Activated CD8-positive, alpha-beta memory T cell treated with anti-CD3 and anti-CD28 coated beads, Interleukin-2, amount 50 U/mL, for 48 hours (primary cell): ENCODE measurements at places on chromosomes 7 and 10.

- no peak for DNase-seq
These were observed 20.0 kb upstream of the SMO start for GRCh38 chr7:129168231-129169021.

GRCh38 chr7:71793251-71793650 is 618.9 kb downstream of the CALN1 start:
- no peak for DNase-seq

GRCh38 chr7:90587766-90588165 is 8.4 kb upstream of the CDK14 start:
- no peak for DNase-seq

GRCh38 chr7:117979954-117980497 is 106.8 kb upstream of the CTTNBP2 start:
- DNase-seq: no peak

DNA sequence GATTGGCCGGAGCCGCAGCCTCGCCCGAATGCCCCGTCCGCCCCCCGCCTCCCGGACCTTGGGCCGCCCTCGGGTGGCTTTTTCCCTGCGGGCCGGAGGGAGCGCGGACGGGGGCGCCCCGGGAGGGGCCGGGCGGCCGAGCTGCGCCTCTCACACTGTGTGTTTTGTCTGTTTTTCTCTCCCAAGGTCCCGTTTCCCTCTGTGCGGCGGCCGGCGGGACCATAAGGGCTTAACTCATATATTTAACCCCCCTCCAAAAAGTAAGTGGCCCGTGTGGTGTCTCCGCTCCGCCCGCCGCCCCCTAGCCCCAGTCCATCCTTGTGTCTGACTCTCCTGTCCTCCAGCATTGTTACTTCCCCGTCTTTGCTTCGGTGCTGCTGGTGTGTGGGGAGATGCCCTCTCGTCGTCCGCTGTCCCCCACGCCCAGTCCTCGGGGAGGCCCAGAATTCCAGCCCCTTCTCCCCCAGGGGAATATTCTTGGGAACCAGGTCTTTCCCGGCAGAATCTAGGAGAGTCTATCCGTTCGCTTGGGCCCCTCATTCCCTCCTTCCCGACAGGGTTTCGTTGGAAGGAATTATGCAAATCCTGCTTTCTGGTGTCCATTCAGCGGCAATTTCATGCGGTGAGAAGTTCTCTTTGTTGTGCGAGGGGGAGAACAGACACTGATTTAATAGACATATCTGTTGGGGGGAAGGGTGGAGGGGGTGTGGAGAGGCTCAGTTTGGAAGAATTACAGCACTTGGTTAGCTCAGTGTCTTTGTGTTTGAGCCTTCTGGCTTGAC is 1.3 kb downstream of the LCOR start:
- no peak for DNase-seq

GRCh38 chr7:36283711-36284130 is 105.9 kb upstream of the ANLN start:
- DNase-seq: peak; percentile 60

- DNase-seq: no peak
These were observed 125.3 kb downstream of the EBF3 start for GRCh38 chr10:129838794-129839193.

DNA sequence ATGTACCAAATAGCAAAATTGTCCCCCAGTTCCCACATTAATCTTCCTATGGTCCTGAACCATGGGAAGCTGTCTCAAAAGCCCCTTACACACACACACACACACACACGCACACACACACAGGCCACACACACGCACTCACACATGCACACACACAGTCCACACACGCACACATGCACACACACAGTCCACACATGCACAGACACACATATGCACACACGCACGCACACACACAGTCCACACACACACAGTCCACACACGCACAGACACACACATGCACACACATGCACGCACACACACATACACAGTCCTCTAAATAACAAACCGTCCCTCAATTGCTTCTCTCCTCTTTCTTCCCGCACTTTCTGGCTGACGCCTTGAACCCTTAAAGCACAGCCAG is 265.3 kb downstream of the TCERG1L start:
- no peak for DNase-seq
